ENCODE measurements at places on chromosomes 5 and 9.

DNA sequence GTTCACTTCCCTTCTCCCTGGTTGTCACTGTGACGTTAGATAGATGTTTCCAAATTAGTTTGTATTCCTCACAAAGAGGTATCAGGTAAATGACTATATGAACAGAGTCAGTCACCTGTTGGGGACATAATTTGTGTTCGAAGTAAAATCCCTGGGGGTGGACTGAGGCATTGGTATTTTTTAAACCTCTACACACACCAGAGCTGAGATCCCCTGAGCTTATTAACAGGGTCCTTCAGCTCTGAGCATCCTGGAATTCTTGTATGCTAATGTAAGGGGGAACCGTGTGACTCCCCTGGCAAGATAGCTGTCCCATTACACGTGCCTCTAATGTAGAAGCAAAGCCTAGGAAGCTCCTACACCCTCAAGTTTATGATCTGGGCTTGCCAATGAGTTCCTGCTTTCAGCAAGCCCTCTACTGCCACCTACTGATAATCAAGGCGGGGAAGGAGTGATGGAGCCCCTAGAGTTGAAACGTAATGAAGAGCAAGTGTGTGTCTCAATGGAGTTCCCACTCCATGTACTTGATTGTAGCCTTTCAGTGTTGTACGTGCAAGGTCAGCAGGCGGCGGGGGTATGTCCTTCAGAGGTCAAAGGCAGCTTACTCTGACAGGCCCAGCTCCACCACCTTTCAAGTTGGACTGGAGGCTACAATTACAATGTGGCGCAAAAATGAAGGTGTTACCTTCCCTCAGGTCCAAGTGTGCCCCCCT is 14.4 kb downstream of the PRKACG start:
- peak; percentile 76 for DNase-seq

DNA sequence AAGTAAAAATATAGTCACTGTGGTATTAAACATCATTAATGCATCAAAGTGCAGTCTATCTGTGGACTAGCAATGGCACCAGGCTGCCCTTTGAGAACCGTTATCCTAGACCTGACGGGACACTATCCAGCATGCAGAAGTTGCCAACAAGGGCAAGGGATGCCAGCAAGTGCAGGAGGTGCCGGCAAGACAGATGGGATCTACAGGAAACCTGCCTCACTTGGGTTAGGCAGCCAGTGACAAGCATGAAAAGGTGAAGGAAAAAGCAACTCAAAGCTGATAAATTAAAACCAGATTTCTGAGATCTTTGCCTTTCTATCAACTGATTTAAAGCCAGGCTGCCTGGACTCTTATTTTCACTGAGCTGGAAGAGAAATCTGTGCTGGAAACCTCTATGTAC is 315.2 kb upstream of the PDE4D start:
- DNase-seq = no peak

- no peak for DNase-seq
These were observed 3.0 kb downstream of the DAPK1 start for GRCh38 chr9:87500491-87501270.

GRCh38 chr5:129020683-129021082 is 55.4 kb downstream of the SLC27A6 start:
- no peak for DNase-seq

DNA sequence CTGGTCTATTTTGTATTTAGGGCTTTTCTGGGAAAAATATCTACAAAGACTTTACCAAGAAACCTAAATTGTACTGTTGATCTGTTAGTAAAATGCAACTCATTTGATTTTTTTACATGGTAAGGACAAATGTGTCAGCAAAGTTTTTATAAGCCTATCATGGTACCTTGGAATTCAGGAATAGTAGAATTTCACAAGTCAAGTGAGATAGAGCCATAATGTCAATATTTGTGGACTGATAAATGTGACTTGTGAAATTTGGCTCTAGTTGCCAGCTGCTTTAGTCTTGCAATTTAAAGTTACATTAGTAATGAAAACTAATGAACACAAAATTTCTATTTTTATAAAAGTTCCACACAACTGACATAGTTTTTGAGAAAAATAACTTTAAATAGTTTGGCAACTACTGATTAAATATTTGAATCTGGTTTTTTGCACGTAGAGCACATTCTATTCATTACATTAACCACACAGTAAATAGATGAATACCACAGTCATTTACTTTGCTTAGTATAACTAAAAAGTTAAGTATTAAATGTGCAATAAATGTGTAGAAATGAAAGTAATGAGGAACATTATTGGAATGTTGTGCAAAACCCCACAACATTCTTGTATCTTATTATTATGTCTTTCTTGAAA is 41.2 kb upstream of the RIOK2 start:
- no peak for DNase-seq

- no peak for DNase-seq
These were observed 51.2 kb upstream of the FSTL4 start for GRCh38 chr5:133663397-133664054.

DNA sequence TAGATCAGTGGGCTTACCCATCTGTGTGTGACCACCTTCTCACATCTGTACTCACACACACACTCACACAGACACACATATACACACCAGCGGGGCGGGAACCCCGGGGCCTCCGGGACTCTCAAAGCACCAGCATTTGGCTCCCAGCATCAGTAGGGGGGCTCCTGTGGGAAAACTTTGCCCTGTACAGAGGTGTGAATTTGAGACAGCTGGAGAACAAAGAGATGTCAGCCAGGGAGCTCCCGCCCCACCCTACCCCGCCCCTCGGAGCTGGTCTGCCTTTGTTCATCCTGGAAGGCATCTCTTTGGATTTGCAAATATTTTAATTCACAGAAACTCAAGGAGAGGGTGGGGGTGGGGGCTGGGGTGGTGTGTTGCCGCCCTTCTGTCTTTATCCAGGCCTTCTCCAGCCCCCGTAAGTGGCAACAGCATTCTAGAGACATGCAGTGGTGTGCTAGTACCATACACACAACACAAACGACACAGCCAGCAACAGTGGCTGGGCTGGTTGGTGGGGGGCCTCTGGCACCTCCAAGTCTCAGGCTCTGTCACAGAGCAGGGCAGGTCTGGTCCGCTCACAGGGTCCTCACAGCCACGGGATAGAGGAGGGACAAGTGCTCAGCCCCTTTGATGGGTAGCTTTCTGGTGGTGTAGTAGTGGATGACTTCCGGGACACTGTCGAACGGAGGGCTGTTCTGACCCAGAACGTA is 15.5 kb upstream of the SLC25A51 start:
- DNase-seq = no peak

DNA sequence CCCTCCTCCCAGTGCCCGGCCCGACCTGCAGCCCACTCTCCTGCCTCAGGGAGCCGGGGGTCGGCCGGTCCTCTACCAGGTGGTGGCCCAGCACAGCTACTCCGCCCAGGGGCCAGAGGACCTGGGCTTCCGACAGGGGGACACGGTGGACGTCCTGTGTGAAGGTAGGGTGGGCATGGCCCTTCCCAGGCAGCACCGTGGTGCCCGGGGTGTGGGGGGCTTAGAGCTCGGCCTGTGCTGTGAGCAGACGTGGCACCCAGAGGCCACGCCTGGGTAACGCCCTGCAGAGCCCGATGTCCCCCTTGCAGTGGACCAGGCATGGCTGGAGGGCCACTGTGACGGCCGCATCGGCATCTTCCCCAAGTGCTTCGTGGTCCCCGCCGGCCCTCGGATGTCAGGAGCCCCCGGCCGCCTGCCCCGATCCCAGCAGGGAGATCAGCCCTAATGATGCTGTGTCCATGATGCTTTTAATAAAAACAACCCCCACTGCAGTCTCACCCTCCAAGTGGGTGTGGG is 7.2 kb downstream of the ENTPD8 start:
- DNase-seq = no peak

DNA sequence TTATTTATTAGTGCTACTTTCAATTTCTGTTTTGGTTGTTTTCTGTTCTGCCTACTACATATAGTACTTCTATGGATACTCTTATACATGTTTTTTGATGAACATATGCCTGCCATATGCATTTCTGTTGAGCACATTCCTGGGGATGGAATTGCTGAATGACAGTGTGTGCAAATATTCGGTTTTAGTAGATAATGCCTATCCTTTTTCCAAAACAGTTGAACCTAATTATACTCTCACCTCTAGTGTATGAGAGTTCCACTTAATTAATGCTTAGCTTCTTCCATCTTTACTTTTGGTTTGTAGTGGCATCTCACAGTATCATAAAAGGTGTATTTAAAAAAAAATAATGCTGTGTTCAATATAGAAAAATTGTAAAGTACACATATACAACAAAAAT is 96.8 kb downstream of the ADGRV1 start:
- DNase-seq = no peak

GRCh38 chr9:135974220-135974573 is 13.0 kb upstream of the UBAC1 start:
- DNase-seq = no peak

DNA sequence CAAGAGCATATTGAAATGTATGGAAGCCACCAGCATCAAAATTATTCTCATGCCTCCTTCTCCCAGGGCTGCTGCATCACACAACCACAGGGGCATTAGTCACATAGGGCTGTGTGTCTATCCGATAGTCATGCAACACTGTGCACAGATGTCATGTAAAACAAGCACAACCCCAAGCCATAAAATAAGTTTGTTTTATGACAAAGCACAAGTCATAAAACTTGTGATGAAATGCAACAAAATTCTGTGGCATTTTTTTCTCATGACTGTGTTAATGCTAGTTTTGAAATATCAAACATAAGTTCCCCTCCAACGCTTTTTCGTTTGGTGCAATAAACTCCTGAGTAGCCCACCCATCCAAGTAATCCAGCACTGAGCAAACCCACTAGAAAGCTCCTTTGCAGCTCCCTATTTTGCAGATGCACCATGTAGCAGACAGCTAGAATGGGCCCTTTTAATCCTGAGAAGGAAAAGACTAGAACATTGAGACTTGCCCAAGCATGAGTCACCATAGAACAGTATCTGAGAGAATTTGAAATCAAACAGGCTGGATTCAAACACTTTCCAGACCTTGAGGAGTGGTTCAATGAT is 93.3 kb upstream of the ZNF366 start:
- DNase-seq = no peak

DNA sequence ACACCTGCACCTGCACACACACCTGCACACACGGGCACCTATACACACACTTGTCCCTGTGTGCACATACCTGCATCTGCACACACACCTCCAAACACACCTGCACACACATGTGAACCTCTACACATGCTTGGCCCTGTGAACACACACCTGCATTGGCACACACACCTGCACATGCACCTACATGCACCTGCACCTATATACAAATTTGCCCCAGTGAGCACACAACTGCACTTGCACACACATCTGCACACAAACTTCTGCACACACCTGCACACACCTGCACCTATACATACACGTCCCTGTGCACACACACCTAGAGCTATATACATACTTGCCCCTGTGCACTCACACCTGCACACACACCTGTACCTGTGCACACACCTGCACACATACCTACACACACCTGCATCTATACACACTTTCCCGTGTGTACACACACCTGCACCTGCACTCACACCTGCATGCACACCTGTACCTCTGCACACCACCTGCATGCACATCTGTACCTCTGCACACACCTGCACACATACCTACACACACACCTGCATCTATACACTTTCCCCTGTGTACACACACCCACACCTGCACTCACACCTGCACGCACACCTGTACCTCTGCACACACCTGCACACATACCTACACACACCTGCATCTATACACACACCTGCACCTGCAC is 21.5 kb upstream of the LPCAT1 start:
- no peak for DNase-seq

DNA sequence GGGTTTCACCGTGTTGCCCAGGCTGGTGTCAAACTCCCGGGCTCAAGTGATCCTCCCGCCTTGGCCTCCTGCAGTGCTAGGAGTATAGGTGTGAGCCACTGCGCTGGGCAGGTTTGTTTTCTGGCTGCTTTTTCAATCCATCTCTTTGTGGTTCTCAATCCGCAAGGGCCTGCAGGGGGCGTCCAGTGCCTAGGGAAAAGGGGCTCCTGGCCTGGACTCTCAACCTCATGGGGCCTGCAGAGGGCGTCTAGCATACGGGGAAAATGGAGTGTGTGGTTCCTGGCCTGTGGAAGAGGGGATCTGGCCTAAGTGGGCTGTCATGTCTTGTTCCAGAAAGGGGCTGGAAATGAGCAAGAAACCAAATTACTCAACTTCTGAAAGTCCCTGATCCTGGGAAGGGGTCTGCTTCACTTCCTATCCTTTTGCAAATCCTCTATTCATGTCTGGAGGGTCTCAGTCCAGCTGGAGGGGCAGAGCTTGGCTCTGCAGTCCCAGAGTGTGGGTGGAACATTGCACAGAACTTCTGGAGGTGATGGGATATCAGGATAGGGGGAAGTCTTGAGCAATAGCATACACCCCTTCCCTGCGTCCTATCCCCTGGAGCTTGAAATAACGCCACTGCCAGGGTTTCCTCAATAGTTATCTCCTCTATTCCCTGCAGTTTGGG is 12.7 kb upstream of the CCL27 start:
- DNase-seq = peak; percentile 72

- no peak for DNase-seq
These were observed 299.0 kb downstream of the FBXL7 start for GRCh38 chr5:15799014-15799413.

DNA sequence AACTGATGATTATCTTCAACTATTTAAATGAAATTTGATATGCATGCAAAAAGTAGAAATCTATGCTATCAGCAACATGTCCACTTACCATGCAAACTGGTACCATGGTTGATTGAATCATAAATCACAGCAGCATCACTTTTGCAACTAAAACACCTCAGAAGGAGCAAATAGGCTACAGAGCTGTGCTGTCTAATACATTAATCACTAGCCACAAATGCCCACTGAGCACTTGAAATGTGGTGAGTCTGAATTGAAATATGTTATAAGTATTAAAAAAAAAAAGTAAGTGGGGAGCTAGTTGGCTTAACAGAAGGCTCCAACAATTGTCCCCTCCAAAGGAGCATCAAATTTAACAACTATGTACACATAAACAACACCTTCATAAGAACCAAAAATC is 112.5 kb downstream of the FAM114A2 start:
- DNase-seq = no peak

DNA sequence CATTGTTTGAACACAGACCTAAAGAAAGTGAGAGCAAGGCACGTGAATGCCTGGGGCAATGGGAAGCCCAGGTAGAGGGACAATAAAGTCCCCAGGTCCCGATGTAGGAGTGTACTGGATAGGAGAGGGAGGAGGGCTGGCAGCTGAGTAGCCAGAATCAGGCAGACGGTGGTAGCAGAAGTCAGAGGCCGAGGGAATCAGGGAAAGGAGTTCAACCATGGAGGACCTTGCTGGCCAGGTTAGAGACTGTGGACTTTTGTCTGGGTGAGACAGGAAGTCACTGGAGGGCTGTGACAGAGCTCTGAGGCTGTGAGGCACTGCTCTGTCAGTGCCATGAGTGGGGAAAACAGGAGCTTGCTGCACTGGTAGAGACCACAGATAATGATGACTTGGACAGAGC is 248.2 kb downstream of the EFNA5 start:
- peak; percentile 2 for DNase-seq

GRCh38 chr9:133937120-133937519 is 55.0 kb downstream of the VAV2 start:
- no peak for DNase-seq

- DNase-seq = no peak
These were observed 53.1 kb upstream of the FCN2 start for GRCh38 chr9:134827559-134827958.

Measured in NCI-H2081 (cell line).